ENCODE measurements at places on chromosomes 3 and 15. TPM values are rescaled to one million over a fixed set of nuclear protein-coding genes. Genes with fewer than 3 reads are reported as not detected.

The OXTR gene
- 0.52 TPM for total RNA-seq

The DAPK2 gene
- total RNA-seq: 2.2 TPM

The PLSCR4 gene
- total RNA-seq: 0.10 TPM

The GABRA5 gene
- 0.31 TPM for total RNA-seq

The UNC13C gene
- under 0.01 TPM for total RNA-seq

The PPP1R14D gene
- not detected for total RNA-seq

The ITIH3 gene
- total RNA-seq: not detected

Data from mononuclear cell (primary cell).